ENCODE measurements at places on chromosomes 3 and 15.

DNA sequence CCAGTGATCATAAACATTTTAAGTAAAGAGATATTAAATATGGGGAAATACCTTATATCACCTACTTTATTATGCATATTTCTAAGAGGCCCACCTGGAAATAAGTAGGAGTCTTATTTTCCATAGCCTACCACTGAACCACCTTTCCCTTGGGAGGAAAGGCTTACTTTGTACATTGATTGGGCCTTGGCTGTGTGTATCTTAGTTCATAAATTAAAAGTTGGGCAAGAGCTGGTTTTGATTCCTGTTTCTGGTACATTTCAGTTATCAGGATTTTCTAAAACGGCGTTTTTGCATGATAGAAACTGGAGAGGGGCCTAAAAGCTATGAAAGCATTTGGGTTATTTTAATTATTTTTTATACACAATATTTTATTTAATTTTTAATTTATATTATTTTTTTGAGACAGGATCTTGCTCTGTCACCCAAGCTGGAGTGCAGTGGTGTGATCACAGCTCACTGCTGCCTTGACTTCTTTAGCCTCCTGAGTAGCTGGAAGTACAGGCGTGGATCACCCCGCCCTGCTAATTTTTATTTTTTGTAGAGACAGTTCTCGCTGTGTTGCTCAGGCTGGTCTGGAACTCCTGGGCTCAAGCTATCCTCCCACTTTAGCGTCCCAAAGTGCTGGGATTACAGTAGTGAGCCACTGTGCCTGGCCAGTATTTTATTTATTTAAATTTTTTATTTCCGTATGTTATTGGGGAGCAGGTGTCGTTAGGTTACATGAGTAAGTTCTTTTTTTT, 2.6 kb downstream of the GMPS start:
- DNase-seq: no peak

- DNase-seq: peak; percentile 84
These were observed 13.4 kb downstream of the SEMA7A start for GRCh38 chr15:74420193-74420905.

- DNase-seq: no peak
These were observed 235.2 kb downstream of the GREM1 start for GRCh38 chr15:32952901-32953532.

DNA sequence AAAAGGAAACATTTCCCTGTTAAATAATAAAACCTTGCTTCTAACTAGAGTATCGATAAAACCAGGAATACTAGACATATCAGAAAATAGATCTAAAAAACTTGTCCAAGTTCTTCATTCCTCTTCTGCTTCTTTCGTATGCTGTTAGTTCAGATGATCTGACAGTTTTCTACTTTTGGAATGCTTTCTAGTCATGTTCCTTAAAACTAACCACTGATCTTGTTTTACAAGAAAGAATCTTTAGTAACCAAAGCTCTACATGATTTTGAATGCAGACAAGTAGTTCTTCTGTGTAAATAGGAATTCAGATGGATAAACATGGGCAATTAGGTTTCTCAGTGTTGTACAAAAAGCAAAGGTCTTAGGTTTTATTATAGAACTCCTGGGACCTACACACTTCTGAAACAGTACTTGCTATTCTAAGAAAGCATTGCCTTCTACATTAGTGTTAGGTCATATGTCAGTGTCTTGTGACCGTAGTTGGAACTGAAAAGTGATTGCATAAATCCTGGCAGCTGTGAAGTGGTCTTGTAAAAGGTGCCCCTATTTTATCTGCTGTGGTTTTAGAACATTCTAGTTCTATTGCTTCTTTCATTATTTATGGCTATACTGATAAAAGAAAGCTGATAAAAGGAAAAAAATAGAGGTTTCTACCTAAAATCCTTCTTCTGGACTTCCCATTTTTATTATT, 40.7 kb downstream of the SNRK start:
- no peak for DNase-seq

- DNase-seq: no peak
These were observed 126.5 kb upstream of the THBS1 start for GRCh38 chr15:39454189-39454986.

DNA sequence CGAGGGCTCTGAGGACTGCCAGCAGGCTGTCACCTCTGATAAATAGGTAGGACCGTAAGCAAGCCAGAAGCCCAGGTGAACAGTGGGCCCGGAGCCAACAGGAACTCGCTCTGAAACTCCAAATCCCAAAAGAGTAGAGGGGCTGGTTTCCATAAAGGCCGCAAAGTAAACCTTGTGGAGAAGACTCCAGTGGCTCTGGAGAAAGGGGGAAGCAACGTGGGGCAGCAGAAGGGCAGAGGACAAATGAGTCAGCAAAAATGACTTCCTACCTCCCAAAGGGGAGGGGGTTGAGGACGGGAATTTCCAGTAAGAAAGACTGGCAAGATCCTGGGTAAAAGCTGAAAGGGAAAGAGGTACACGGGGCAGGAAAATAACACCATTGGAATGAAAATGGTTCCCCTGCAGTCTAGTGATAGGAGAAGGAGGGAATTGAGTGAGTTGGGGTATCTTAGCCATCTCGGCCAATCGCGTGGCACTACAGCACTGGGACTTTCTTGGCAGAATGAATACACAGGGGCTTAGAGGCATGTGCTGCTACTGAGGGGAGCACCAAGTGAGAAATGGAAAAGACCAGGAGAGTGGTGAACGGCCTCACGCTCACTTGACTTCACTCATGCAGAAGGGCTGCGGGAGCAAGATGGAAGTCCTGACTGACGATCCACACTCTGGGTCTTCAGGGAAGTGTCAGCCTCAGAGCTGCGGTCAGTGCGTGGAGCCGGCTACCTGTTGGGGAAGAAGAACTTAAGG, 33.2 kb downstream of the BMF start:
- DNase-seq: peak; percentile 72

DNA sequence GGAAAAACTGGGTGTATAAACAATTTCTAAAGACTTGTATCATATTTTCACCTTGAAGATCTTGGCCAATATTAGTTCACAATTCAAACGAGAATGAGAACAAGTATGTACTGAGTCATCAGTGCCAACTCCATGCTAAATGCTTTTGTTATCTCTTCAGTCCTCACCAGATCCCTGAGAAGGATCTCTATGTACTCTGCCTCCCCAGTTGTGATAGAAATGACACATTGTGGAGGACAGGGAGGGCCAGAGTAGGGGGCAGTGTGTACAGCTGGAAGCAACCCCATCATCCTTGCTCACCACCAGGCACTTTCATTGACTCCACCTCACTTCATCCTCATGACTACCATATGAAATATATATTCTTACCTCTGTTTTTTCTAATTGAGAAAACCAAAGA, 353.7 kb upstream of the SOX2 start:
- no peak for DNase-seq

GRCh38 chr15:82173108-82173507, 89.4 kb downstream of the EFL1 start:
- DNase-seq: no peak

All from kidney tubule cell (primary cell).